Fibroblast of lung (primary cell): ENCODE measurements at places on chromosomes 12 and 14.

DNA sequence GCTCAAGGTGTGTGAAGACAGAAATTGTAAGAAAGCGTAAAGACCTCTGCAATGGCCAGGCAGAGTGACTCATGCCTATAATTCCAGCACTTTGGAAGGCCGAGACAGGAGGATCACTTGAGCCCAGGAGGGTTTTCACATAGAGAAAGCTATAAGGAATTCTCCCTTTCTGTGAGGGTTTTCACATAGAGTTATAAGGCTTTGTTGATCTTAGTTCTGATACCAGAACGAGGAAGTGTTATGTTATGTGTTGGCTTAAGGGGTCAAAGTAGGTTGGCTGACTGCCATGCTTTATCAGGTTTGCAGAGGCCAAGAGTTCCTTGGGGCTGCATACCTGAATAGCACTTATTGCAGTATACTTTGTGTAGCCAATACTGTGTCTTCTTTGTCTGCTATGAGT, 139.1 kb downstream of the ERC1 start:
- DNase-seq: no peak

GRCh38 chr14:32023540-32023939, 53.6 kb upstream of the ARHGAP5 start:
- no peak for DNase-seq

DNA sequence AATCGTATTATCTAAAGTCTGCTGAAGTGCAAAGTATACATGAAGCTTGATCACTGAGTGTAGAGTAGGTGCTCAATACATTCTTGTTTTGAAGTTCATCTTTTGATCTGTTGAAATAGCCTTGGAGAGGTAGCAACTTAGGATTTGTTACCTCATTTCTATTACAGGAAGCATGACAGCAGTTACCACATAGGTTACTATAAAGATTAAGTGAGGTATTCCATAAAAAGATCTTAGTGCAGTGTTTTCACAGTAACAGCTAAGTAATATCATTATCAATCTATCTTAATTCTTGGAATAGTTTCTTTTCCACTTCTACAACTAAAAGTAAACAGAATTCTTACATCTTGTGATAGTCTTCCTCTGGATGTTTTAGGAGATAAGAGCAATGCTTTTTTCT, 50.9 kb downstream of the BTBD7 start:
- peak; percentile 62 for DNase-seq

GRCh38 chr12:93308281-93308680, 69.4 kb upstream of the NUDT4 start:
- DNase-seq: no peak

GRCh38 chr14:68741839-68742470, 50.9 kb downstream of the ZFP36L1 start:
- no peak for DNase-seq

DNA sequence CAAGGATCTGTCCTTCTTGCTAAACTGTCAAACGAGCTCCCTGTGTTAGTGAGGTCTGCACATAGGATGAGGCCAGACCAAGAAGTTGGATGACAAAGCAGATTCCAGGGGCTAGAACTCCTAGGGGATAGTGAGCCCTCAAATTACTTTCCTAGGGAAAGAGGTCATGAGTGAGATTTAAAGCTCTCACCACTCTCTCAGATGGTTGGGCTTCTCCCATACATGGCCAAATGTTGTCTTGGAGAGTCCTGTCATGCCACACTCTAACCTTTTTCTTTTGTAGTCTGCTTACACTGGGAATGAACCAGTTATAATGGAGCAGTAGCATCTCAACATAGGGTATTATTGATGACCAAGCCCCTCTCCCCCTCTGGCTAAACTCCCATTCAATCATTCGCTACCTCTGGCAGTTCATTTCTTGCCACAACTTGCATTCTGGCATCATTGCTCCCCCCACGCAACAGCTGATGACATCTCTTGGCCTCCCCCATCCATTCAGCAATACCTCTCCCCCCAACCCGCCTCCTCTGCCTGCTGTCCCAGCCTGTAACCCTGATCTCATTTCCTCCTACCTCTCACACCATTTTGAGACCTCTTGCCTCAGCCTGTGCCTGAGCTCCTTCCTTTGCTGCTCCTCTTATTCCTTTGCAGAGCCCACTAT, 64.7 kb upstream of the CISTR start:
- no peak for DNase-seq

- no peak for DNase-seq
Measured at GRCh38 chr12:55017416-55017925, 2.3 kb upstream of the NEUROD4 start.

DNA sequence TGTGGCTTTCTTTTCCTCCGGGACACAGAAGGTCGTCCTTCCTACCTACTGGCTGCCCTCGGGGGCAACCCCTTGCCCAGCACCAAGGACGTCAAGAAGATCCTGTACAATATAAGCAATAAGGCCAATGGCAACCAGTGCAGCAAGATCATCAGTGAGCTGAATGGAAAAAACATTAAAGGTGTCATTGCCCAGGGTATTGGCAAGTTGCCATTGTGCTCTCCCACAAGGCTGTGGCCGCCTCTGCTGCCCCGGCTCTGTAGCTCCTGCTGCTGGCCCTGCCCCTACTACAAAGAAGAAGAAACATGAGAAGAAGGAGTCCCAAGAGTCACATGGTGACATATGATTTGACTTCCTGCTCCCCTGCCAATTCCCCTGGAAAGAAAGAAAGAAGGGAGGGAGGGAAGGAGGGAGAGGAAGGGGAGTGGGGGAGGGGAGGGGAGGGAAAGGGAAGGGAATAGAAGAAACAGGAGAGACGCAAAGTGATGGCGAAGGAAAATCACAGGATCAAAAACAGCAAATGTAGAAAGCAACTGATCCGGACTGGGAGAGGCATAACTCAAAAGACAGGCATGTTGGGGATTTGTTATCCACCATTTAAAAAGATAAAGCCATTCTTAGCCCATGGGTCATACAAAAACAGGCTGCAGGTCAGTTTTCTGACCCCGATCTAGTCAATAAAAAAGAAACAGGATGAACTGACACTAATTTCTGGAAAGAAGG, 61.3 kb upstream of the RESF1 start:
- no peak for DNase-seq

- peak; percentile 93 for DNase-seq
Measured at GRCh38 chr14:96146131-96146771, 58.4 kb upstream of the BDKRB2 start.
